DND-41 (cell line): ENCODE measurements at places on chromosomes 2 and 18.
A peak's percentile ranks its signal among the peaks of the same experiment; 100 is the strongest.

DNA sequence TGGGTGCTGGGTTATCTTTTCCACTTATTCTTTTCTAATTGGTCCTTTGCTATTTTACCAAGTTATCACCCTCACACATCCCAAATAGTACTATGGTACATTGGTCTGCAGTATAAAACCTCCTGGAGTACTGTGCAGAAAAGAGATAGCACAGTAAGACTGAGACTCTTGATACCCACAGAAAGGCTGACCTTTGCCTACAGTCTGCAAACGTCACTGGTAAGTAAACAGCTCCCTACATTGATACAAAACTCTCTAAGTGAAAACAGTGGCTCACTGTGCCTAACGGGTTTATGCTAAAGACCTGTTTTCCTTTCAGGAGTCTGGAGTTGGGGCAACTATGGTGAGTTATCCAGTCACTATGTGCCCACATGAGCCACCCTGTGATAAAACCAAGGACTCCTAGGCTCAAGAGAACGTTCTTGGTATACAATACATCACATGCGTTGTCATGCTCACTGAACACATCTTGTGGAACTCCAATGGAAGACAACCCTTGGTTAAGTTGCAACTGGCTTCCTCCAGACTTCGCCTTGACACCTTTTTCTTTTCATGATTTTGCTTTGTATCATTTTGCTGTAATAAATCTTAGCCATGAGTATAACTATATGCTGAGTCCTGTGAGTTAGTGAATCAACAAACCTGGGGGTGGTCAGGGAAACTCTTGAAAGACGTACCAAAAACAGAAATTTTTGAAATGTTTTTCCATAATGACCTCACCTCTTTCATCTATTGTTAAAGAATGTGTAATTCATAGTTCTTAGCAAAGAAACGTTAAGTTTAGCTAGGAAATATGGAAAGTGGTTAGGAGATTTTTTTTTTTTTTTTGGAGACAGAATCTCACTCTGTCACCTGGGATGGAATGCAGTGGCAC is 104.9 kb downstream of the C2orf74 start:
- DNase-seq, result no peak

DNA sequence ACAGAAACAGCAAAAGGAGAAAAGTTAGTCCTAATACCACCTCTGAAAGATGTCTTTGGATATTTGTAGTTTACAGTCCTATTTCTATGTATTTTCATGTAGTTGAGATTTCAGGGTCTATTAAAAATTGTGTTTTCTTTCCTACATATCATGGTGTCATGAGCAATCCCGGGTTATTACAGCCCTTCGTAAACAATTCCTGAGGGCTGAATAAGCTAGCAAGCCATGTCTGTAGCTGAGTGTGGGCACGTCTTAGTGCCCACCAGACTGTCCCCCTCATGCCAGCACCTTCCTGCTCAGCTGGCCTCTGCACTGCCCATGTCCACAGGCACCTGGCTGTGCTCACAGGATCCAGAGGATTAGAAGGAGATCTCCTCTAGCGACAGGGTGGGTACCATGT is 60.6 kb downstream of the CTIF start:
- no peak for DNase-seq

GRCh38 chr2:120566331-120567035 is 169.2 kb upstream of the GLI2 start:
- no peak for DNase-seq

GRCh38 chr2:86135653-86136052 is 29.6 kb downstream of the PTCD3 start:
- no peak for DNase-seq

DNA sequence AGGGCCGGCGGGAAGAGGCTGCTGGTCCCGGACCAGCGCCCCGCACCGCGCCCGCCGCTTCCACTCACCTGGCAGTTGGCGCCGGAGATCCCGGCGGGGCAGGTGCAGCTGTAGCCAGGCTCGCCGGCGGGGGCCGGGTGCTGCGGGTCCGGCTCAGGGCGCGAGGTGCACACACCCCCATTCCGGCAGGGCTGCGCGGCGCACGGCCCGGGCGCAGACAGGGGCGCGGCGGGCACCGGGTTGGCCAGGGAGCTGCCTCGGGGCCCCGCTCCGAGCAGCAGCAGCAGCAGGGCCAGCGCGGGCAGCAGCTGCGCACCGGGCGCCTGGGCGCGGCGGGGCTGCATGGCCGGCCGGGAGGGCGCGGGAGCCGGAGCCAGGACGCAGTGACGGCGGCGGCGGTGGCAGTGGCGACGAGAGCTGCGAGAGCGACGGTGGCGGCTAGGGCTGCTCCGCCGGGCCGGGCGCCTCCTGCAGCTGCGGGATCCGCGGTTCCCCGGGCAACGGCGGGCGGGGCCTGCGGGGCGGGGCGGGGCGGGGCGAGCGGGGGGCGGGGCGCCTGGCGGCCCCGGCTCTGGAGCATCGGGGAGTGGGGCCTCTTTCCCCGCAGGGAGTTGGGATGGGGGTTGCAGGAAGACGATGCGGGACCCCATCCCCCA is at the start of gene DNER:
Gene DNER (minus strand): TSS at position 476 of the 656 bp plus-strand sequence. CDS start 132 bp downstream, at position 344.
- DNase-seq, result no peak

GRCh38 chr2:8196316-8196715 is 485.5 kb upstream of the ID2 start:
- DNase-seq, result no peak

DNA sequence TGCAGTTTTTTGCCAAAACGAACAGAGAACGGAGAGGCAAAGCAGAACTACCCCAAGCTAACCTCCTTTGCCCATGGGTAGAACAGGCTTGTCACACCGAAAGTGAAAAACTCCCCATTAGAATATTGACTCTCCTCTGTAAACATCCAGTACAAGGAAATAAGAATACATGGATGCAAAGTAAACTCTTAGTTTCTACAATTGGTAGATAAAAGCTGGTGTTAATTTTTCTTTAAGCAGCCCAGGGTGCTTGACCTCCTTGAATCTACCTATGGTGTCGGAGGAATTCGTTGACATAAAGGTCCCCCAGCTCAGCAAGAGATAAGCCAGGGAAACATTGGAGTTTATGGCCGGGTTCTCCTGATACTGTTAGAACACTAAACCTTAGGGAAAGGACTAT is 48.4 kb upstream of the DSG1 start:
- DNase-seq, result no peak

- DNase-seq, result no peak
These were observed 126.7 kb upstream of the COPS8 start for GRCh38 chr2:236959036-236959435.

- DNase-seq, result no peak
These were observed 140.6 kb downstream of the EML6 start for GRCh38 chr2:54864096-54864495.

GRCh38 chr18:62445386-62445917 is 77.4 kb upstream of the ZCCHC2 start:
- DNase-seq, result no peak

- DNase-seq, result no peak
These were observed 1383.8 kb upstream of the ACVR2A start for GRCh38 chr2:146461068-146461467.

DNA sequence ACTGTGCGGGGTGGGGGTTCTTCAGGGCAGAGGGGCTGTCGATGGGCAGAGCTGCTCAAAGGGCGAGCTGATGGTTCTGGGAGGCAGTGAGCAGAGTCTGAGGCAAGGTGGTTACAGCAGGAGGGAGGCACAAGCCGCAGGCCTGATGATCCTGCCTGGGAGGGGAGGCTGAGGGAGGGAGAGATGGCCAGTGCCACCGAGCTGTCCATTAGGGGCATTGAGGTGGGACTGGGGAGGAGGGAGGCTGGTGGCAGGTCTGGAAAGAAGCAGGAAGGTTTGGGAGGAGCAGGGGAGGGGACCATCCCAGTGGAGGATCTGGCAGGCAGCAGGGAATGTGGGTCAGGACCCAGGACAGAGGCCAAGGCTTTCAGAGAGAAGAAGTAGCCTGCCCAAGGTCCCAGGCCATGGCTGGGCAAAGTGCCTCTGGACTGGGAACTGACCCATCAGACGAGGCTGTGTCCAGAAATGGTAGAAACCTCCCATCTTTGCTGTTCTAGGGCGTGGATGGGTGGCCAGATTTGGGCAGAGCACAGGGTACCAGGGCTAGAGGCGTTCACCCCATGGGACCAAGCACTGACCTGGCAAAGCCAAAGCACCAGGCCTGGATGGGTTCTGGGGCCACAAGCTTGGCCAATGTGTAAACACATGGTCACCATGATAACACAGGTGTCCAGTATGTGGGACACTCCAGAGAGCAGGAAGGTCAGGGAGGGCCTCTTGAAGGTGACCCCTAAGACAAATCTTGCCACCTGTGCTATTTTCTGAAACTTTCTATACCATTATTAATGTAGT is 55.5 kb downstream of the INHBB start:
- DNase-seq, result no peak

GRCh38 chr18:36650906-36651305 is 177.9 kb downstream of the TPGS2 start:
- no peak for DNase-seq

- no peak for DNase-seq
These were observed 2.8 kb downstream of the DUSP2 start for GRCh38 chr2:96142217-96143113.

GRCh38 chr2:25088817-25089516 is 47.1 kb downstream of the EFR3B start:
- no peak for DNase-seq

DNA sequence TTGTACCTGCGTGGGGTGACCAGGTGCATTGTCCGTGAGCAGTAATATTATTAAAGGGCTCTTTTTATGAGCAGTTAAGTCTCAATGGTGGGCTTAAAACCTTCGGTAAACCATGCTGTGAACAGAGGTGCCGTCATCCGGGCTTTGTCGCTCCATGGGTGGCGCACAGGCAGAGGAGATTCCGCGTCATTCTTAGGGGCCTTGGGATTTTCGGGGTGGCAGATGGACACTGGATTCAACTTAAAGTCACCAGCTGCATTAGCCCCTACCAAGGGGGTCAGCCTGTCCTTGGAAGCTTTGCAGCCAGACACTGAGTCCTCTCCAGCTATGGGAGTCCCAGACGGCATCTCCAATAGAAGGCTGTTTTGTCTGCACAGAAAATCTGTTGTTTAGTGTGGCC is 107.7 kb downstream of the NFATC1 start:
- no peak for DNase-seq

DNA sequence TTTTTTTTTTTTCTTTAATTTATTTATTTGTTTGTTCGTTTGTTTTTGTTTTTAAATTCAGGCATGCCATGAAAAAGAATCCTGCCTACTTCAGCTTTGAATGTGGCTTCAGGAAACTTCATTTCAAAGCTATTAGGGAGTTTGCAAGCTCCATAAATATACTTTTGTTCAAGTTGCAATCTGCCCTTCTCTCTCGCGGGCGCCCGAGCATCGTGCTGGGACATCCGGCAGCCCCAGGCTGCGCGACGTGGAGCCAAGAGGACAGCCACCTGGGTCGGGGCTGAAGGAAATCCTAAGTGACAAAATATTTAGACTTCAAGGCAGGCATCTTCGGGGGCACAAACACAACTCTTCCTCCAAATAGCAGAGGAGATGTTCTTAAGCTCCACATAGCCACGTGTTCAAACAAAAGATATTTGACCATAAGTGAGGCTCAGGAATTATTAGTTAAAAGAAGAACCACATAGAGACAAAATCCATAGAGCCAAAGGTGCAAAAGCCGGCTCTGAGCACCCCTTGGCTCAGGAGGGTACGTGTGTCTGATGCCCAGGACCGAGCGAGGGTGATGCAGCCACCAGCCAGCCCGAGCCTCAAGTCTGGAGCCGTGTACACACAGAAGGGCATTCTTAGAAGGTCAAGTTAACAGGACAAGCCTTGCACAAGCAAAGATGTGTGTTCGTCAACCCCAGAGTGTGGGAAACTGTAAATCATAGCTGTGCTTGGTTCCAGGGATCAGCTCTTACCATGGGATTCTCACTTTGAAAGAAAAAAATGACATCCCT is 256.5 kb upstream of the SALL3 start:
- DNase-seq, result no peak

DNA sequence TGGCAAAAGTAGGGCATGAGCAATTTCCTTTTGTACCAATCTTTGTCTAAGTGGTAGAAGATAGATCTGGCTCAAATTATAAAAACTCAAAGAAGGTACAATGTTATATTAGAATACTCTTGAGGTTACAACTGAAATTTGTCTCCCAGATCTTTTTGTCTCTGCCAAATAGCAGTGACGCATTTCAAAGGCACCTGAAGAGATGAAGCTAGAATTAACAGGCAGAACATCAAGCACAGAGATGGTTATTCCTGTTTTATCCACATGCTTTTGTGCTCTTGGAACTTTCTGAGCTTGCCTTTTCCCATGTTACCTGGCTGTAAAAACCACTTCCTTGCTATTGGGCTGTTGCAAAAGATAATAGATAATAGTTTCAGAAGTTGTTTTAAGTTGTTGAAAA is 74.3 kb downstream of the GREB1L start:
- DNase-seq, result no peak

GRCh38 chr2:121836611-121837010 is 81.2 kb downstream of the TSN start:
- DNase-seq, result no peak

GRCh38 chr18:48571639-48572384 is 33.0 kb downstream of the CTIF start:
- no peak for DNase-seq

GRCh38 chr2:101124643-101125366 is 26.4 kb downstream of the TBC1D8 start:
- no peak for DNase-seq

DNA sequence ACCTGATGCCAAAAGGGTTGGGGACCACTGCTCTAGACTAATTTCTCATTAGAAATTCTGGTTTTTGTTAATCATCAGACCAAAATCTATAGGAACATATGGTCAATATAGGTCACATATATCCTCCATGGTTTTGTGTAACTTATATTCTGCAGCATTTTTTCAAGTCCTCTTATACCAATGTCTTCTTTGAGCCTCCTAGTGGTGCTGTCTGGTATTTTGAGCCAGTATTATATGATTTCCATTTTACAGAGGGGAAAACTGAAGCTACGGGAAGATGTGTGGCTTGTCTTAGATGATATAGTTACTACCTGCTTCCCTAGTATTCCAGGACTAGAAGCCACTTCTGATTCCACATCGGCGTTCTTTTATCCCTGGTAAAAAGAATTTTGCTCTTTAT is 13.8 kb downstream of the MAPK4 start:
- DNase-seq, result no peak

- peak; percentile 82 for DNase-seq
These were observed 533 bp downstream of the CXCR4 start for GRCh38 chr2:136117391-136117841.

DNA sequence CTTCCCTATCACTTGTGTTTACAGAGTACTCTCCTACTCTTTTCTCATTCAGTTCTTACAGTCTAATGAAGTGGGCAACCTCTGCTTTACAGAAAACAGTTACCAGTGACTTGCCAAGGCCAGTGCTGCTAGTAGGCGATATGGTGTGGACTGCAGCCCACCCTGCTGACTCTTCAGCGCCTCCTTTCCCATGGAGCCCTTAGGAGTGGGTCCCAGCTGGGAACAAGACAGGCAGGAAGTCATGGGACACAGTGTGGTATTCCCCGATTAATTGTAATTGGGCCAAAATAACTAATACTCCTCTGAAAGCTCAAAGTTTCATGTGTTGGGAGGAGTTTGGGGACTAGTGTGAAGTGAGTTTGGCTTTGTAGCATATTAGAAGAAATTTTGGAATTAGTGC is 120.1 kb upstream of the EML6 start:
- DNase-seq, result no peak

GRCh38 chr2:69741575-69742321 is at the start of gene ANXA4:
ANXA4 (plus strand) TSS chr2:69742134; CDS start chr2:69781566, 39,432 bp downstream.
- DNase-seq, result peak; percentile 87
